Brain microvascular endothelial cell (primary cell): ENCODE measurements at places on chromosomes 3 and 15.

- DNase-seq: no peak
These were observed 41.9 kb downstream of the ABHD2 start for GRCh38 chr15:89130201-89130600.

- no peak for DNase-seq
These were observed 11.8 kb upstream of the CYFIP1 start for GRCh38 chr15:22992024-22992326.

GRCh38 chr3:71372911-71373637, 210.5 kb downstream of the FOXP1 start:
- no peak for DNase-seq

DNA sequence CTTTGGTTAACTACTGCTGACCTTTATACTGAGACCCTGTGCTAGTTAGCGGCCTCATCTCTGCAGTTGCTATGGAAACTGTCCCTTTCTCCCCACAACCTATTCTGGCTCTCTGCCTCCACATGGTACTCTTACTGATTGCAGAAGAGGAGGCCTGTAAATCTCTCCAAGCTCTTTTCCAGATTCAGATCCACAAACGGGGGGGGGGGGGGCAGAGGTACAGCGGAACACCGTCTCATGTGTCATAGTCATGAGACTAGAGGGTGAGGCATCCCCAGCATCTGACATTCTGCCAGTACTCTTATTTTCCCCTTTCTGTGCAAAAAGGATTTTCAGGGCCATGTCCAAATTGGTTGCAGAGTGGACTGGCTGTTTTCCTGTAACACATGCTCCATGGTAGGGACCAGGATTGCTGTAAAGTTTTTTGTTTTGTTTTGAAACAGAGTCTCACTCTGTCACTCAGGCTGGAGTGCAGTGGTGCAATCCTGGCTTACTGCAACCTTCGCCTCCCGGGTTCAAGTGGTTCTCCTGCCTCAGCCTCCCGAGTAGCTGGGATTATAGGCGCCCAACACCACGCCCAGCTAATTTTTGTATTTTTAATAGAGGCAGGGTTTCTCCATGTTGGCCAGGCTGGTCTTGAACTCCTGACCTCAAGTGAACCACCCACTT, 8.3 kb upstream of the MAP1A start:
- no peak for DNase-seq

- DNase-seq: peak; percentile 23
These were observed 43.5 kb downstream of the CFAP92 start for GRCh38 chr3:128950223-128950938.

DNA sequence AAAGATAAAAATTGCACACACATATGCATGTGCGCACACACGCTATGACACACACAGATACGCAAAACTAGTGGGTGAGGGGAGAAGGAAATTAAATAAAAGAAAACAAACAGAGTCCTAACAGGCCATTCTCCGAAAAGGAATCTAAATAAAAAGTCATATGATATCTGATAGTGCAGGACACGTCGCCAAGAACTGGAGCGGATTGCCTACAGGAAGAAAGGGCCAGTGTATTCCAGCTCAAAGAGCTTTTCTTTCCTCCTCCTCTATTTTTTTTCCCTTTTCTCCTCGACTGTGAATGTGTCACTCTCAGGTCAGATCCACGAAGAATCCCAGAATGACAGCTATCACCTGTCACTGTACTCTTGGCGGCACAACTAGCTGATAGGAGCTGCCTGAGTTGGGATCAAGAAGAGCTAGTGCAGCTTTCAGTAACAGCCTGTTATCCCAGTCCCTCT, 157.8 kb downstream of the TIGIT start:
- DNase-seq: peak; percentile 20

- DNase-seq: no peak
These were observed 326.9 kb upstream of the CTNNB1 start for GRCh38 chr3:40872258-40872920.

GRCh38 chr3:185411133-185411532, 48.2 kb downstream of the MAP3K13 start:
- no peak for DNase-seq

- no peak for DNase-seq
These were observed 18.4 kb downstream of the EMC4 start for GRCh38 chr15:34243226-34243625.

GRCh38 chr15:81211376-81211775, 14.7 kb downstream of the IL16 start:
- no peak for DNase-seq

DNA sequence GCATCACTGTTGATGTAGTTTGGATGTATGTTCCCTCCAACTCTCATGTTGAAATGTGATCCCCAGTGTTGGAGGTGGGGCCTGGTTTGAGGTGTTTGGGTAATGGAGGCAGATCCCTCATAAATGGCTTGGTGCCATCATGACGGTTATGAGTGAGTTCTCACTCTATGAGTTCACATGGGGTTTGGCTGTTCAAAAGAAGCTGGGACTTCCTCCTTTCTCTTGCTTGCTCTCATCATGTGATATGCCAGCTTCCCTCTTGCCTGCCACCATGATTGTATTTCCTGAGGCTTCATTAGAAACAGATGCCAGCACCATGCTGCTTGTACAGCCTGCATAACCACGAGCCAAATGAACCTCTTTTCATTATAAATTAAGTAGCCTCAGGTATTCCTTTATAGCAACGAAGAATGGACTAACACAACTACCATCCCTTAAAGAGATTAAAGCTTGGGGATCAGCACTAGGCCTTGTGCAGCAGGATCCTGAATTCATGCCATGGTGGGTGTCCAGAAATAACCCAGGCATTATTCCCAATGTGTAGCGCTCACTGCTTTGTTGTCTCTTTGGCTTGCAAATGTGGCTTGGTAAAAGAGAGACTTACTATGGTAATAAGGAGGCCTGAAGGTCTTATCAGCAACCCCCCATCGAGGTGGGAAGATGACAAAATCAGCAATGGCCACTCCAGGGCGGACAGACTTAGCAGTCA, 41.9 kb downstream of the NDUFB4 start:
- DNase-seq: no peak

- no peak for DNase-seq
These were observed 151.7 kb downstream of the FBN1 start for GRCh38 chr15:48493763-48494225.

DNA sequence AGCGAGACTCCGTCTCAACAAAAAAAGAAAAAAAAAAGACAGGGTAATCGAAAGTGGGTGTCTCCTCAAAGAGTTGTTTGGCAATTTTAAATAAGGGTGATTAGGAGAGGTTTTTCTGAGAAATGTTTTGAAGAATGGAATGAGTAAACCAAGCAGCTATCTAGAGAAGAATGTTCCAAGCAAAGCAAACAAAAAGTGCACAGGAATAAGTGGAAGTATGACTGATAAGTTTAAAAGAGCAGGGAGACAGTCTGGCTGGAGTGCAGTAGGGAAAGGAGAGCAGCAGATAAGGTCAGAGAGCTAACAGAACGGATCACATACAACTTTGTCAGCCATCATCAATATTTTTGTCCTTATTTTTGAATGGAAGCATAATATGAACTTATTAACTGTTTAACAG, 853.5 kb downstream of the TUSC7 start:
- DNase-seq: no peak

GRCh38 chr3:27317096-27317495, 52.1 kb downstream of the NEK10 start:
- DNase-seq: no peak

DNA sequence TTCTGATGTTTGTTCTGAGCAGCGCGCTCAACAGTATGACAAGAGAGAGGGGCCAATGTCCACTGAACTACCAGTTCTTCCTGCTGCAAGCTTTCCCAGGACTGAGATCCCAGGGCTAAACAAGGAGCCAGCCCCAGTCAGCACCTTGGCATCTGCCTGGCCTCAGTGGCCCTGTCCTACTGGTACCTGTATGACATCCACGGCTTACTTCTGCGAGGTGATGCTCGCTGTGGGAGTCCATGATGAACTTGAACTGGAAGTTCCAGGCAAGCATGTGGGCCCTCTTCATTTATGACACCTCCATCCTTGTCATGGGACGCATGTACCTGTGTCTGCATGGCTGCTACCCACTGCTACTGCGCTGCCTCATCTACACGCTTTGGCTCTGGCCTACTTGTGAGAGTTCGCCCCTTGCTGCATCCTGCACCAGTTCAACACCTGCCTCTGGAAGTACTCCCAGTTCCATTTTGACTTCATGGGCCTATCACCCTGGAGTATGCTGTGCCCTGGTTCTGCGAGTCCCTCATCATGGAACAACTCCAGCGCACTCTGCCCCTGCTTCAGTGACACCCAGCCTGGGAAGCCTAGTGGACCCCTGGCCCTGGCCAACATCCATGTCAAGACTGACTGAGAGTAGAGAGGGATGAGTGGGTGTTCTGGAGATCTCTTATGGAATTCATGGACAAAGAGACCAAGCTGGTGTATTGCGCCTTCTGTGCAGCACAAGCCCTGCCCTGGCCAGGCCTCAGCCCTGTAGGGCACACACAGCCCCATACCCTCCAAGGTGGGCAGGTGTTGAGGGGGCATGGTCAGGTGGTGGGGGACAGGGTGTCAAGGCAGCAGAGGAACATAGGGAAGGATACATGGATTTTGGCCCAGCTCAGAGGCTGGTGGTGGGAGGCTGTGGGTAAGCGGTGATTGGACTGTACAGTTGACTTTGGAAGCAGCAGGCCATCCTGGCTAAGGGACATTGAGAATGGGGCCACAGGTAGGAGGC, 246.8 kb downstream of the NLGN1 start:
- DNase-seq: no peak

DNA sequence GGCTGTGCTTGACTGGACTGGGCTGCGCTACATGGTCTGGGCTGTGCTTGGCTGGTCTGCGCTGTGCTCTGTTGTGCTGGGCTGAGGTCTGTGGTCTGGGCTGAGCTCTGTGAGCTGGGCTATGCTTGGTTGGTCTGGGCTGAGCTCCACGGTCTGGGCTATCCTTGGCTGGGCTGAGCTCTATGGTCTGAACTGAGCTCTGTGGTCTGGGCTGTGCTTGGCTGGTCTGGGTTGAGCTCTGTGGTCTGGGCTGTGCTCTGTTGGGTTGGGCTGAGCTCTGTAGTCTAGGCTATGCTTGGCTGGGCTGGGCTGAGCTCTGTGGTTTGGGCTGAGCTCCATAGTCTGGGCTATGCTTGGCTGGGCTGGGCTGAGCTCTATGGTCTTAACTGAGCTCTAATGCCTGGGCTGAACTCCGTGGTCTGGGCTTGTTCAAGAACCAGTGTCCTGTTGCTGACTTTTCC, 92.0 kb downstream of the PLXNA1 start:
- peak; percentile 80 for DNase-seq

- no peak for DNase-seq
These were observed 230.7 kb downstream of the CADPS start for GRCh38 chr3:62644493-62644892.

DNA sequence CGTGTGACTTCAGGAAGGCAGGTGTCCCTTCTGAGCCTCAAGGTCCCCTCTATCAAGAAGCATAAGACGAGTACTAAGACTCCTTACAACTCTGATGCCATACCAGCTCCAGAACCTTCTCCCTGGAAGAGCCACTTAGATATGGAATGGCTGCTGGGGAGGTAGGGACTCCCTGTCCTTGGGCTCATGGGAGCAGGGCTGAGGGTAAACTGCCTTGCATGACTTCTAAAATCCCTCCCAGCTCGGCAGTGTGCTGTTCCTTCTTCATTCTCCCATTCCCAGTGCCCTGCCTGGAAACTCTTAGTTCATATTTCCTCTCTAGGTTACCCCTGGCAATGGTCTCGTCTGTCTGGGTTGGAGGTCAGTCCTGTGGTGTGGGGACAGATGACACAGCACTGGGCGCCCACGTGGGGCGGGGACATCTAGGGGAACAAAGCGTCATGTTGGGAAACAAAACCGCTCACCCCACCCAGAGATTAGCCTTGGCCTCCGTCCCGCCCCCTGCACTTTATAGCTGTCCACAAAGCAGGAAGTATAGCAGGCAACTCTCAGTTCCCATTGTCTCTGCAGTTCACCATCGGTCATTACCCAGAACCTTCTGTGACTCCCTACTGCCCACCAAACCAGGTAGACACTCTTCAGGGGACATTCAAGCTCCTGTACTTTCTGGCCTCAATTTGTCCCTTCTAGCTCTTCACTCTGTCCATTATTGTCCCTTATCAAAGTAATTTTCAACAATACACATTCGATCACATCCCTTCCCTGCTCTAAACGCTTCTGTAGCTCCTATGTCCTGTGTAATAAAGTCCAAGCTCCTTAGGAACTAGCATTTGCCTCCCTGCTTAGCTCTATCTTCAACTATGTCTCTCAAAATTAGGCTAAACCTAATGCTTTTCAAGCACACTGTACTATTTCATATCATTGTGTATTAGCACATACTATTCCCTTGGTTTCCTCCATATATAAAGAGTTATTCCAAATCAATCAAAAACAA, 73.8 kb downstream of the IQSEC1 start:
- no peak for DNase-seq

GRCh38 chr15:51888593-51889195, 59.2 kb downstream of the TMOD3 start:
- no peak for DNase-seq

DNA sequence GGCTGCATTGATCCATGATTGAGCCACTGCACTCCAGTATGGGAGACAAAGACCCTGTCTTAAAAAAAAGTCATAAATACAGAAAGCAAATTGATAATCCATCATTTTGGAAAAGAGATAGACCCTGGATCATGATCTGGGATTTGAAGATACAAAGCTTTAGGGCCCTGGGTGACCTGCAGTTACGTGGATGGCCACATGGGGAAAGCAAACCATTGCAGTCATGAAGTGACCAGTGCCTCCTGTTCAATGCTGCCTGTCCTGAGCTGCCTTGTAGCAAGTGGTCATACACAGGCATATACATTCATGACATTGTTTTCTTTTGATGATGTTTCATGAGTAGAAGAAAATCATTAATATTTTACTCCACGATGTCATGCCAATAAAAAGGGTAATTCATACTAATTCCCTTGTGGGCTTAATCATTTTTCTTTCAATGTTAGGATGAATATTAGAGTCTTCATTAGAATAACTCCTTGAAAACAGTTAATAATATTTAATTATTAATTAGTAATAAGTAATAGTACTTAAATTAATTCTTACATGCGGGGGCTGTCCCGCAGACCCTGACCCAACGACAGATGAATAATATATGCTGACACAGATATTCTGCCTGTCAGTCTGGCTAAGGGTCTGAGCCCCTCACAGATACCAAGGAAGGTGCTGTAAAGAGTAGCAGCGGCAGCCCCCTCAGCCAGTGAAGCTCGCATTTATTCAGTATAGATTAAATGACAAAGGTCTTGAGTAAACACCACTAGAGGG, 109.0 kb upstream of the UNC13C start:
- DNase-seq: no peak

DNA sequence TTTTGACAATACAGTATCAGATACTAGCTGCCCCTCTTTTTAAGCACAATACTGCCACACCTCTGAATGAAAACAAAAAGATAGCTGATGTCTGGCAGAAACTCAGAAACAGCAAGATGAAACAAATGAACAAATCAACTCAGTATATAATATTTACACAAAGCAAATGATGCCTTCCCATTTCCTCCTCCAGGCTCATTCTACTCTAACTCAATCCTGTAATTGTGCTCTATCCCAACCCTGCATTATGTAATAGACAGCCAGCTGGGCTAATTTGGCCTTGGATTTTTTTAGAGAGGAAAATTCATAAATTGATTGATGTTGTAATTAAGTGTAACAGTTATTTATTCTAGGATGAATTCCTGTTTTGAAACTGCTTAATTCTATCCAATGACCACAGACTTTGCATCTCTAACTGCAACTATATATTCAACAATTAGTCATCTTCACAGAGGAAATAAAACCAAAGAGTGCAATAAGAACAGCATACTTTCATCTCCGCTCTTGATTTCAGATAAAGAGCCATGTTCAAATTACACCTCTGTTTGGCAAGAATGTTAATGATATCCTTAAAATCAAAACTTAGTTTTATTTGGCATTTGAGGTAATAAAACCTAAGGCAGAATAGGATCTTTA, 6.1 kb downstream of the ATG3 start:
- DNase-seq: no peak
